ENCODE measurements at places on chromosomes 12 and 14.
A peak's percentile ranks its signal among the peaks of the same experiment; 100 is the strongest.

- DNase-seq = no peak
Measured at GRCh38 chr12:129659961-129660622, 243.7 kb downstream of the TMEM132D start.

DNA sequence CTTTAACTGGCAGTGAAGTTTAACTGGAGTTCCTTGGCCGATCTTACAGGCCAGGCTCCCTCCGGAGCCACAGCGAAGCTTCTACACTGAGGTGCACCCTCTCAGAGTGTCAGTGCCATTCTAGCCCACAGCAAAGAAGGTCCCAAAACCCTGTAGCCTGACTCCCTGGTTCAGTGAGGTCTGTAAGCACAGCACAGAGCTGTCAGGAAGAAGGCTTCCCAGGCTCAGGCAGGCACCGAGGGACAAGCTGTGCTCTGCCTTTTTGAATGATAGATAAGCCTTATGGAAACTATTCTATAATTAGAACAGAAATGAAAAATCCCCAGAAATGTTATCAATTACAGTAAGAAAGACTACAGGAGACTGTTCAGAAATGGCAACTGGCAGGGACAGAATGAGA lies 40.2 kb downstream of the MOK start:
- DNase-seq = no peak

GRCh38 chr12:131852551-131853299 lies 24.5 kb downstream of the MMP17 start:
- DNase-seq = no peak

DNA sequence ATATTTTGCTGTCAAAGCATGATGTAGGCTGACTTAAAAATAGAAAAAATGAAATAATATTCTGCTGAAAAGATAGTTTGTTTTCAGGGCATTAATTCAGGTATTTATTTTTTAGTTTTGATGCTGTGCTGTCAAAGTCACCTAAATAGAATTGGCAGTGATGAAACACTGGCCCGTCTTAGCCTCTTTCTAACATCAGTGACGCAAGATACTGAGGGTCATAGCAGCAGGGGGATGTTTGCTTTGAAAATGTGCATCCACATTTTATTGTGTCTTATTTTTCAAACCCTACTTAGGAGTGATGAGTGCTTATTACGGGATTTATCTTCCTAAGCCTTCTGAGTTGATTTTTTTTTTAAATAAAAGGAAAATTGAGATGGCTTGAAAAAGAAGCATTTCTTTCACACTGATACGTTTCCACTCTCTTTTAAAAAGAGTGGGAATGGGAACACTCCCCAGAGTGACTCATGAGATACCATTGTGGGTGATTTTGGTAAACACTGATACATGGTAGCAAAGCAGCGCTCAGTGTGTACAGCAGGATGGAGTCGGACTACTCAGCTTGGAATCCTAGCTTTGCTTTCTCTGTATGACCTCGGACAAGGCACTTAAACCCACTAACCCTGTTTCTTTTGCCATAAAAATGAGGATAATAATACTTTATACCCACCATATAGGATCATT lies 290.8 kb downstream of the ERC1 start:
- peak; percentile 34 for DNase-seq

- DNase-seq = no peak
Measured at GRCh38 chr14:71956920-71957563, 24.8 kb downstream of the RGS6 start.

DNA sequence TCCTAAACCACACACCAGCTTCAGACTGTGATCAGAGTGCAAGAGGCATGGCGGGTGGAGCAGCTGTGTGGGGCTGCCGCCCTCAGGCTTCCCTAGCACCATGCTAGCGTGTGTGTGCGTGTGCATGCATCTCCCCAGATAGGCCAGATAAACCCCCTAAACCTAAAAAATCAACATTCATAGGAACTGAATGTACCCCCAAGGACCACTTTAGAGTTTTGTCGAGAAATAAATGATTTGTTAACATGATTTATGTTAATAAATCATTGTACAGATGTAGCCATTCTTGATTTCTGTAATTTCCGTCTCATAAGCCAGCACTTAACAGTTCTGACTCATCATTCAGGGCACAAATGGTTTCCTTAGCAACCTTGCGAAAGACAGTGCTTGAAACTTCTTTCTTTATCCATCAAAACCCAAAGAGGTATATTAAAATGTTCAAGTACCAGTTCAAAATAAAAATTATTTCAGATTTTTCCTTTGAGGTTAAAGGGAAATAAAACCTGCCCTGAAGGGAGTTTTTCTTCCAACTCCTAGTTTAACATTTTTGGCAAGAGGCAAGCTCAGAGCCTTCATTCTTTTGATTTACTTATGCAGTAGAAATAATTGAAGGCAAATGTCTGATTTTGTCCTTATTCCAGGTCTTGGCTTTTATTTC lies 206.2 kb upstream of the RGS6 start:
- DNase-seq = peak; percentile 71

DNA sequence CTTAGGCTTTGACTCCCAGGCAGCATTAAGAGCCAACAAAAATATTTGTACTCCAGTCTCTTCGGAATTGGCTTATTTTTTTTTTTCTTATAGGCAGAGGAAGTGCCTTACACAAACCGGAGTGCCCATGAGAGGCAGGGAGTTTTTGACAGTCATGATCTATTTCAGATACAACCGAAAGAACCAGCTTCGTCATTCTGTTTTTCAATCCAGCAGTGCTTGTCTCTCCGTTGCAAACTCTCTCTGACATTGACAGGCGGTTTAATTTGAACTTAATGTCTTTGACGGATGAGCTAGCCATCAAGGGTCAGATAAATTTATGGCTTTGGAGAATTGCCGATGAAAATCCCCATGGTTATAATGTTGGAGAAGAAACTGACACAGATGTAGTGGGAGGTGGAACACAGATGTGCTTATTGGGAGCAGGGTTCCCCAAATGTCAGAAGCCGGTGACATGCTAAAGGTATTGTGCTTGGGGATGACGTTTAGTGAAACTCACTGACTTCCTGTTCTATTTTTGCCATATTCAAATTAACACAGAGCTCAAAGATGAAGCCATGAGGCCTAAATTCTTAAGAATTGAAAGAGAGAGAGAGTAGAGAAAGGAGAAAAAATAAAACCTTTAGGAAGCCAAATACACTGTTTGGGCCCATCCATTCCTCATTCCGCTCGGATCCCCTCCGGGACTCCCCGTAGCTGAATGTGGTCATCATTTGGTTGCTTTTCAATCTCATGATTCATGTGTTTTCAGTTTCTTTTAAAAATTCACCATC lies 59.7 kb downstream of the PLXNC1 start:
- DNase-seq = no peak

GRCh38 chr14:59318908-59319307 lies 130.4 kb downstream of the DAAM1 start:
- peak; percentile 68 for DNase-seq

DNA sequence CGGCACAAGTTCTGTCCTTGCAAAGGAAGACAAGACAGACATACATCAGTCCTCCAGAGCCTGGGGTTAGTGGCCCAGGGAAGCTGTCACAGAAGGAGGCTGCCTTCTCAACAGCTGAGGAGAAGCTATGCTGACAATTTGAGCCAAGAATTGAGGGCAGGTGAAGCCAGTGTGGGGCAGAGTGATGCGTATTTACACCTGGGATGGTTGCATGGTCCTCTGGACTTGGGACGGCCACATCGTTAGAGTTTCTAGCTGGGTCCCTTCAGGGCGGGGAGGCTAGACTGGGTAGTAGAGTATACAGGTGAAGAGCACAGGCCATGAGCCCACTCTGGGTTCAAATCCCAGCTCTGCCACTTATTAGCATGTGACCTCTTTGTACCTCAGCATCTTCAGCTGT lies 16.5 kb downstream of the KRT85 start:
- DNase-seq = no peak

GRCh38 chr12:20374795-20375194 lies 6.5 kb downstream of the PDE3A start:
- no peak for DNase-seq

- DNase-seq = no peak
Measured at GRCh38 chr12:130041983-130042812, 120.1 kb upstream of the FZD10 start.
